Stimulated activated CD4-positive, alpha-beta T cell treated with anti-CD3 and anti-CD28 coated beads, TNF-alpha, amount 100 ng/mL, for 48 hours (primary cell): ENCODE measurements at places on chromosomes 2 and 18.

DNA sequence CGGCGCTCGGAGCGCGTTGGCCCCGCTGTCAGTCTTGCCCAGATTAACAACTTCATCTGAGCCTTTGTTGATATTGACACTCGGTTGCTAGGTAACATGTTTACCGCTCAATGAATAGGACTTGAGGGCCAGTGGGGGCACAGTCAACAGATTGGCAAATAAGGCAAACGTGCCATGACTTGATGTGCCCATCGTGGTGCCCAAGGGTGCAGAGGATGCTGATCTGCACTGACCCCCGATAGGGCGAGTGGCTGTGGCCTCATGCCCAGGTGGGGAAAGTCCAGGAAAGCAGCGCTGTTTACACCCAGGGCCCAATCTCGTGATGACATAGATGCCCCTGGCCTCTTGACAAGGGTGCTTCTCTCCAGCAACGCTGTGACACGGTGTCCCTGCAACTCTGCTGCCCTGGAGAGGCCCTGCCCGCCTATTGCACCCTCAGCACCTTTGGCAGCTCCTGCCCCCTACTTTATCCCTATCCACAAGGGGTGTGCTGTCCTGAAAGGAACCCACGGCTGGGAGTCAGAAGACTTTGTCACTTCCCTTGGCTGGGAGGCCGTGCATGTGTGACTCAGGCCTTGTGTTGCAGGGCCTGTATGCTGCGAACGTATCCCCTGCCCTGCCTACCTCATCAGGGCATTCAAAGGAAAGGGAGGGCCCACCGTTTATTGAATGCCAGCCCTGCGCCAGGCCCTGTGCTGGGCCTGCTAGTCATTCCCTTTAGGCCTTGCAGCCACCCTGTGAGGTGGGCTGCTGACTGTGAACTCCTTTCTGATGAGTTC lies 158.0 kb downstream of the INHBB start:
- no peak for DNase-seq

DNA sequence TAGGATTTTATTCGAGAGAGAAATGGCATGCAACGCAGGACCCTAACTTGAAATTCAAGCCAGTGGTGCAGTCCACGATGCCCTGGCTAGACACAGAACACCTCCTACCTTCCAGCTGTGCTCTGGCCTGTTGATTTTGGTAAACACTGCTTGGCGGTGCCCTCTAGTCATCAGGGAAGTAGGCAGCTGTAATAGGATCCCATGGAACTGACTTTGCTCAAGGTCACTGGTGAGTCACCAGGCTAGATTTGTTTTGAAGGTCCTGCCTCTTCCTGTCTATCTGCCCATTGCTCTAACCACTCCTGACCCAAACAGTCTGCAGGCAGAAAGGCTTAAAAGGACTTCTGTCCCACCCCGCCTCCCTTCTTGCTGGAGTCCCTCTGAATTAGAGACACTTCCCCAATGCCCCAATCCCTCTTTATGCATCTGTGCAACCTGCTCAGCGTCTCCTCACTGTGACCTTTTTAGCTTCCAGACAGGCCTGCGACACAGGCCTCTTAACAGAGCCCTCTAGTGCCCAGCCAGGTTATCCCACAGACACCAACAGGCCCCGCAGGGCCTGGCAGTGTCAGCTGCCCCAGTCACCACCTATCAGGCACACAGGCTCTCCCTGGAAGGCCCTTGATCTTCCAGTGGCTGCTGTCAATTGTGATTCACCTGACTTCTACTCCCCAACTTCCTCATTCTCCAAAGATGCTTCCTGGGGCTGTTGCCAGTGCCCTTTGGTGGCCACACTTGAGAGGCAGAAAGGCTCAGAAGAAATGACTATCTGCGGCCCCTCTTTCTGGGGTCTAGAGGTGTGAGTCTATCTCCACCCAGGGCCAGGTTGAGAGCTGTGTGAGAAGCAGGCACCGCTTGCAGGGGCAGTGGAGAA lies 5.2 kb downstream of the TMEM127 start:
- DNase-seq: no peak

- DNase-seq: no peak
Measured at GRCh38 chr2:26740346-26740745, 23.7 kb upstream of the SLC35F6 start.

DNA sequence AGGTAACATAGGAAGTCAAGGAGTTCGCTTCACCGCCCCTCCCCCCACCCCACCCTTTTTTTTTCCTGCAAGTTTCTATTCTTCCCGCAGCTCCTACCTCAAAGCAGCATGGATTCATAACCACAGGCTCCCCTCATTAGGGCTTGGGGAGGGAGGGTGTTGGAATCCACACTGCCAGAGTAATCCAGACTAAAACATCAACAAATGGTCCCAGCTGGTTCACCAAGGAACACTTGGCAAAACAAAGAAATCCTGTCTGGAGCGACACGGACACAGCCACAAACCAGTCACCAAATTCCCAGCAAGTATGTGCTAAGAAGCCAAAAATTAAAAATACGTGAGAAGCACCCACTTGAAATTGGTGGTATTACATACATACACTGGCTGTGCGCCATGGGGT lies 106.9 kb upstream of the PPP1CB start:
- DNase-seq: no peak

GRCh38 chr2:102137138-102137537 lies 5.4 kb upstream of the IL1R1 start:
- DNase-seq: no peak
